ENCODE measurements at places on chromosomes 3 and 15.

- no peak for DNase-seq
Measured at GRCh38 chr3:141699897-141700296, 38.2 kb upstream of the RNF7 start.

DNA sequence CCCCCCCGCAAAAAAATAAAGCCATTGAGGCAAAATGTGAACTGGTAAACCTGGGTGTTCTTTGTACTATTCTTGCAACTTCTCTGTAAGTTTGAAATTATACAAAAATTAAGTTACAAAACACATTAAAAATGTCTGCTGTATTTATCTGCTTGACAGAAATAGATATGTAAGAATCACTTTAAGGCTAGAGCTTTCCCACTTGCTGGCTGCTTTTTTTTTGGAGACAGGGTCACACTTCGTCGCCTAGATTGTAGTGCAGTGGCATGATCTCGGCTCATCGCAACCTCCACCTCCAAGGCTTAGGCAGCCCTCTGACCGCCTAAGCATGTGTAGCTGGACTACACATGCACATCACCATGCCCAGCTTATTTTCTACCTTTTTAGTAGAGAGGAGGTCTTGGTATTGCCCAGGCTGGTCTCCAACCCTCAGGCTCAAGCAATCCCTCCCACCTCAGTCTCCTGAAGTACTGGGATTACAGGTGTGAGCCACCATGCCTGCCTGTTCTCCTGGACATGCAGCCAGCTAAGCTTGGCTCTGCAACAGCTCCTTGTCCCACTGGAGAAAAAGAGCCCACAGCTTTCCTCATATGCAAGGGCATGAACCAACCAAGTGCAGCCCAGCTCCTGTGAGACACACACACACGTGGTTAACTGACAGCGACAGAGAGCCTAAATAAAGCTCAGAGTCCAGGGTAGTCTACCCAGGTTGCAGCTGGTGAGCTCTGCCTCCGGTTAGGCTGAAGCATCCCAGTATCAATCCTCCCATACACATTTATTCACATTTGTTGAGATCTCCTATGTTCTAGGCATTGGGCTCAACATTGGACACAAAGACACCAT, 4.5 kb downstream of the RPS17 start:
- peak; percentile 28 for DNase-seq

DNA sequence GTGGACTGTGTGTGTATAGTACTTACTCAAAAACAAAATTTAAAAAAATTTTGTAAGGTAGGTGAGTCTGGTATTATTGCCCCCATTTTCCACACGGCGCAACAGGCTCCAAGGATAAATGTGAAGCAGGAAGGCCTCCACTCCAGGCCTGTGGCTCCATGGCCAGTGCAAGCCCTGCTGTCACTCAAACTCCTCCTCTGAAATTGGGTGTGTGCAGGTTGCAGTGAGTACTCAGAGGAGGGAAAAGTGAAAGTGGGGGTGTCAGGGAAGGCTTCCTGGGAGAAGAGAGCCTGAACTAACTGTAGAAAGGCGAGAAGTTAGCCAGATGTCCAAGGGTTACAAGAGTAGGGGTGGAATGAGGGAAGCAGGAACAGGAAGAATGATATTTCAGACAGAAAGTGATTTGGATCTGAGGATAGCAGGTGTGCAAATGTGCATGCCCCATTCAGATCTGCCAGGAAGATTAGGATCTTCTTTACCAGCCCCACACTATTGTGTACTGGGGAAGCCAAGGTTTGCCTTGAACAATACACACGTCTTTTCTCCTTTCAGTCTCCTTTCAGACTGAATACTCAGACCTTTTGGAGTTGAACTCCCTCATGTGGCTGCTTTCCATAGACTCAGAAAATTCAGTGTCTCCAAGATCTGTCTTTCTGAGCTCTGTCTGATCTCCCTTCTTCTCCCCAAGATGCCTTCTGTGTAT, 48.7 kb upstream of the RYK start:
- peak; percentile 76 for DNase-seq

- DNase-seq = no peak
Measured at GRCh38 chr3:194554473-194555123, 67.8 kb upstream of the ATP13A3 start.

DNA sequence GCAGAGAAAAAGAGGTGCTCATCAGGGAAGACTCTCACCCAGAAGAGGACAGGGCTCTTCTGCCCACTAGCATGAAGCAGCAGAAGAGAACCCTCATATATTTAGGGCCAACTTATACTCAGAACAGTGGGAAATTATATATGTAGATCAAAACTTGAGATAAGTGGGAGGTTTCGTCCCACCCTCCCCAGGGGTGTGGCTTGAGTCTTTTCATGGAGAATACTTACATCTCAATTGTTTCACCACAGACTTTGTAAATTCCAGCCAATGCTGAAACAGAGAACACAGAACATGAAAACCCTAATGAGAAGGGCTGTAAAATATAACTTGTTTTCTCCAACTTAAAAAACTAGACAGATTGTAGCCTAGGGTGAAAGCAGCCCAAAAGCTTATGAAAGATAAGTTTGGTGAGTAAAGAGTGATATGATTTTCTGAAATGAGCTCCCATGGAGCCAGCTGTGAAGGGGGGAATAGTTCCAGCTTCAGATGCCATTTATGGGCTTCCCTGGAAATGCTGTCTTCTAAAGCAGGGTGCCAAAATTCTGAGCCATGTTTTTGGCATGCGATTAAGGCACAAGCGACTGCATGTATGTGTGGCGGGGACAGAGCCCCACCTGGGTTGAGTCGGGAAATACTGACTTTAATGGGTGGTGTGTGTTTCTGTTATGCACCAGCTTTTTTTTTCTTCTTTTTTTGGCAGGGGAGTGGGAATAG, 92.9 kb downstream of the WDR76 start:
- peak; percentile 20 for DNase-seq

DNA sequence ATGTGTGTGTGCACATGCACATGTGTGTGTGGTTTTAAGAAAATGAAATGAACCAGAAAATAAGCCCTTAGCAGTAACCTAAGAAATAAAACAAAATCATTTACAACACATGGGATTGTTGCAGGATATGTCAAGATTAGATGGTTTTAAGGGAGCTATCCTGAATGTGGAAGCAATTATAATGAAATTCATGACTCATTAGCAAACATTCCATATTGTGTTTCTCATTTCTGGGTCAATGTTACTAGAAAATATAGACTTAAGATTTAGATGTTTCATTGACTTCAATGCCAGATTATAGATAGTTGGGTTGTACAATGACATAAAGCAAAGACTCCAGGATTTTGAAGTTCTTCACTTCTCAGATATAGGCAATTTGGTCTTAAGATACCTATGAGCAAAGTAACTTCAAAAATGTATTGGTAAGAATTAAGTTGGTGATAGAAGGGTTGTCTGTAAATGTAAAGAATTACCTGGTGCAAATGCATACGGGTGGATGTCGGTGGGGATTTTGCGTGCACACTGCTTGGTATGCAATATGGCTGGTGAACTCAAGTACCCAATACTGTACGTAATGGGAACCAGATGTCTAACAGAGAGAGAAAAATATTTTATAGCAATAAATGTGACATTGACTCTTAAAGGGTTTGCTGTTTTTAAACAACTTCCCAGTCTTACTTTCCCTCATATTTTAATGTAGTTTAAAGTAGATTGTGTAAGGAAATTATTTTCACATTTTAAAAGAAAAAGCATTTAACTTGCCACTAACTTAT, 53.9 kb upstream of the NR2F2 start:
- DNase-seq = no peak

- DNase-seq = peak; percentile 92
Measured at GRCh38 chr3:123723522-123724168, 138.8 kb upstream of the HACD2 start.

DNA sequence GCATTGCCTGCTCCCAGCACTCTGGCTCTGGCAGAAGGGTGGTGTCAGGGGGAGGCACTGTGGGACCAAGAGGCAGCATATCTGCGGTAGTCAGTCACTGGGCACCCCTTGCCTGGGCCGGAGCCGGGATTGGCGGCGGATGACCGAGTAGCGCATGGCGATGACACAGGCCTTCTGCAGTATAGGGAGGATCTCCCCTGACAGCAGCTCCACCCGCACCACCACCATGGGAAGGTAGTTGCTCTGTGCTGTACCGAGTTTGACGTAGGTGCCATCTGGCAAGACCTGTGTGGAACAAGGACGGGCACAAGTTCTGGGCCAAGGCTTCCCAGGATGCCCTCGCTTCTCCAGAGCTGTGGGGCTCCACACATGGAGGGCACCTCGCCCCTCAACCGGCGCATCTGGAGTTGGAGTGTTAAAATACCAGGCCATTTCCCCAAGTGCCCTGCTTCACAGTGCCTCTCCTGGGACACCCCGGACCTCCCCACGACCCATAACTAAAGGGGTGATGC, 6.6 kb downstream of the ACOX2 start:
- DNase-seq = no peak

GRCh38 chr15:53000409-53000808, 210.3 kb upstream of the ONECUT1 start:
- DNase-seq = no peak

DNA sequence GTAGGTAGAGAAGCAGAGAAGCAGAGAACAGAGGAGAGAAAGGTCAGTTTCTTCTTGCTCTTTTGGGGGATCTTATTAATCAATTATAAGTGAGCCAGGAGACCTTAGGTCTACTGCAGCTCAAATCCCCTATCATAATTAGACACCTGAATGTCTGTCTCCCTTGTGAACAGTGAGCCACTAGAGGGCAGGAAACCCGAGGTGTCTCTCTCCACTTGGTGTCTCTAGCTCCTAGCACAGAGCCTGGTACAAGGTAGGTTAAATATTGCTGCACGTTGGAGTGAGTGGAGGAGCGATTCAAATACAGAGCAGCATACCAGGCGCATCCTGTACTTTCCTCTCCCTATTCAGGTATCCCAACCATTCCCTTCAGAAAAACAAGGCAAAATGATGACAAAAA, 2.0 kb upstream of the ST8SIA2 start:
- peak; percentile 55 for DNase-seq

DNA sequence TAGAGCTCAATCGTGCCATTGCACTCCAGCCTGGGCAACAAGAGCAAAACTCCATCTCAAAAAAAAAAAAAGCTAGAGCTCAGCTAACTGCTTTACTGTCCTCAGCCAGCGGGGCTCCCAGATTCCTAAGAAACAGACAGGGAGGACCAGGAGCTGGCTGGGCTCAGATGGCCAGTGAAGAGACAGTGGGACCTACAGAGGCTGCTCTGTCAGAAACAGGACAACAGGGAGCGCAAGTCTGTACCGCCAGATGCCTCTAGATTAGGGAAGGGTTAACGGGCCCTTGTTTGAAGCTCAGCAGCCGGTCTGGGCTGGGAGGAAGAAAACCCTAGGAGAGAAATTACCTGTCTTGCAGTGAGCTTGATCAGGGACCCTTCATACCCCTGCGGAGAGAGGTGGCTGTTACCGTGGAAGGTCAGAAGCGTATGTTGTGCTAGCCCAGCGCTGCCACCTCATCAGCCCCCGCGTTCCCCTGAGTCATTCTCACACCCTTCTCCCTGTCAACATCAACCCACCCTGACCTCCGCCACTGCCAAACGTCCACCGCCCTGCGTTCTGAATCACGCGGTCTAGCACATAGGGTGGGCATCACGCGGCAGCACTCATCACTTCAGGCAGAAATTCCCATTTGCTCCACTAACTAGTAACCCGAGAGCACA, 25.3 kb downstream of the RBPMS2 start:
- DNase-seq = no peak

- DNase-seq = no peak
Measured at GRCh38 chr3:146750196-146750595, 145.1 kb upstream of the PLSCR5 start.

DNA sequence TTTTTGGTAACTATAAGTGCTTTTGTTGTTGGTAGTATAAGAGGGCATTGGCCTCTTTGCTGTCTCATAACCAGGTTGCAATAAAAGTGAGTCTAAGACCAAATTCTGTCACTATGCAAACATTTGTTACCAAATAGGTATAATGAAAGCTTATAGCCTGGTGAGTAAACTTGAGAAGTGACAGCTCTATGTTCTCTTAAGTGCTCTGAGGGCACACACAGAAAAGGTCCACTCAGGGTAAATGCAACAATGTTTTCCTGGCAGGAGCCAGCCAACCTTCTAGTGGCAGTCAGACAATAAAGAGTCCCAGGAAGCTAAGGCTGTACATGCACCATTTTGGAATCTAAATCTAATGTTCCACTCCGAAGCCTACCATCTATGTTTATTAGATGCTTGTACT, 262.1 kb upstream of the TGFBR2 start:
- no peak for DNase-seq

GRCh38 chr3:62065985-62066693, 307.2 kb downstream of the FEZF2 start:
- no peak for DNase-seq

GRCh38 chr3:5186089-5186857, 1.2 kb upstream of the EDEM1 start:
- peak; percentile 31 for DNase-seq

GRCh38 chr3:166199491-166199890, 362.3 kb upstream of the BCHE start:
- DNase-seq = no peak

- DNase-seq = no peak
Measured at GRCh38 chr3:36597422-36597821, 166.9 kb downstream of the DCLK3 start.

GRCh38 chr15:57752436-57752835, 45.9 kb downstream of the POLR2M start:
- DNase-seq = no peak

DNA sequence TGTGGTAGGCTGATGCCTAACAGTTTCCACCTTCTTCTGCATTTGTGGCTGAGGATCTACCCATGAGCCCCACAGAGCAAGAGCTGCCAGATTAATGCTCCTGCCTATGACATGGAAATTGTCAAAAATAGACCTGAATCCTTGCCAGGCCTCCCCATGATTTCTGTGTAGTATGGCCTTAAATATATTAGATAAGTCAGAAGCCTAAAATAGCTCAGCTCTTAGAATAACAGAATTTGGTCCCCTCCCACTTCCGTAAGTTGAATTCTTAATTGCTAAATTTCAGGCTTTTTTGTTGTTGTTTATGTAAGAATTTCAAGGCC, 129.0 kb downstream of the SERPINI1 start:
- no peak for DNase-seq

DNA sequence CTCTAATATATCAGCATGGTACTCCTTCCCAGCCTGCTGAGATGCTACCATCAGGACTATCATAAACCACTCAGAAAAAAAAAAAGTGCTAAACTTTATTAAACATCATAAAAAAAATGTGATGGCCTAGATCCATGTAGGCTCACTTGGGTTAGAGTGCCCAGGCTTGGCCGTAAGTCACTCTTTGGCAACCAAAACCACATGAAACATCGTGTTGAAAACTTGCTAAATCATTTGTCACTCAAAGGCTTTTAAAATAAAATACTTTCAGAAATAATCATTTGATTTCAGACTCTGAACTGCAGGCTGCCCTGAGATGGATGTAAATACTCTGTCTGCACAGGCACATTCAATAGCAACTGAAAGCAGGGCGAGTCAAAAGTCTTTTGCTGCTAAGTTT, 78.4 kb upstream of the WNT5A start:
- no peak for DNase-seq

Measured in hematopoietic multipotent progenitor cell treated with erythropoietin and hydrocortisone succinate and interleukin-3 and kit ligand, for 8 days (in vitro differentiated cells).